ENCODE measurements at places on chromosomes 12 and 14. TPM values are rescaled to one million over a fixed set of nuclear protein-coding genes. Genes with fewer than 3 reads are reported as not detected.

IL22 gene
- not detected for total RNA-seq

EFS gene
- not detected for total RNA-seq

AHNAK2 gene
- total RNA-seq, result 76.0 TPM

MIP gene
- 0.29 TPM for total RNA-seq

EIF2S3B gene
- total RNA-seq, result 2.6 TPM

HOXC11 gene
- total RNA-seq, result not detected

KRT6C gene
- not detected for total RNA-seq

ZBTB39 gene
- total RNA-seq, result 12.1 TPM

PTPRO gene
- total RNA-seq, result not detected

SLC35F4 gene
- not detected for total RNA-seq
